COR-L47 (cell line): ENCODE measurements at places on chromosomes 12 and 14.

DNA sequence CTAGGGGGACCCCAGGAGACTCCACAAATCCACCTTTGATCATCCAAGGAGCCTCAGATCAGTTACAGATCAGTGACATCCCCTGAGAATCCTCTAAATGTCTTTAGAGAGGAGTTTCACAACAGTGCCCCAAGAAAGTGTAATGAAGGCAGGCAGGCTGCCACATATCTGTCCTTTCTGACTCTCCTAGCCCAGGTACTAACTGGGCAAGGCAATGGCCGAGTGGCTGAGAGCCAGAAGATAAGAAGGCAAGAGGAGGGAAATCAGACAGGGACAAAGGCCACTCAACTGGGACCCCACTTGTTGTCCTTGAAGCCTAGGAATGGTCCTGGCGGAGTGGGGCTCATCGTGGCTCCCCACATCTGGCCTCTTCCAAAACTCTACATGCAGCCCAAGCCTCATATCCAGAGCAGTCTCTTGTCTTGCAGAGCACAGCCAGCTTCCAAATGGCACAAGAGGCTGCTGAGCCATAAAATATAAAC is 11.6 kb downstream of the ACTN1 start:
- no peak for DNase-seq

GRCh38 chr14:40417777-40418401 is 985.7 kb upstream of the FBXO33 start:
- peak; percentile 34 for DNase-seq

- DNase-seq = peak; percentile 73
These were observed 783 bp downstream of the CORO1C start for GRCh38 chr12:108730365-108731104.

- DNase-seq = no peak
These were observed 107.1 kb upstream of the USP44 start for GRCh38 chr12:95658386-95658785.

- no peak for DNase-seq
These were observed 30.5 kb downstream of the SLC24A4 start for GRCh38 chr14:92353447-92353846.

- no peak for DNase-seq
These were observed 130.9 kb upstream of the USP15 start for GRCh38 chr12:62129291-62129690.

GRCh38 chr14:65193916-65194590 is 91.7 kb upstream of the MAX start:
- no peak for DNase-seq

DNA sequence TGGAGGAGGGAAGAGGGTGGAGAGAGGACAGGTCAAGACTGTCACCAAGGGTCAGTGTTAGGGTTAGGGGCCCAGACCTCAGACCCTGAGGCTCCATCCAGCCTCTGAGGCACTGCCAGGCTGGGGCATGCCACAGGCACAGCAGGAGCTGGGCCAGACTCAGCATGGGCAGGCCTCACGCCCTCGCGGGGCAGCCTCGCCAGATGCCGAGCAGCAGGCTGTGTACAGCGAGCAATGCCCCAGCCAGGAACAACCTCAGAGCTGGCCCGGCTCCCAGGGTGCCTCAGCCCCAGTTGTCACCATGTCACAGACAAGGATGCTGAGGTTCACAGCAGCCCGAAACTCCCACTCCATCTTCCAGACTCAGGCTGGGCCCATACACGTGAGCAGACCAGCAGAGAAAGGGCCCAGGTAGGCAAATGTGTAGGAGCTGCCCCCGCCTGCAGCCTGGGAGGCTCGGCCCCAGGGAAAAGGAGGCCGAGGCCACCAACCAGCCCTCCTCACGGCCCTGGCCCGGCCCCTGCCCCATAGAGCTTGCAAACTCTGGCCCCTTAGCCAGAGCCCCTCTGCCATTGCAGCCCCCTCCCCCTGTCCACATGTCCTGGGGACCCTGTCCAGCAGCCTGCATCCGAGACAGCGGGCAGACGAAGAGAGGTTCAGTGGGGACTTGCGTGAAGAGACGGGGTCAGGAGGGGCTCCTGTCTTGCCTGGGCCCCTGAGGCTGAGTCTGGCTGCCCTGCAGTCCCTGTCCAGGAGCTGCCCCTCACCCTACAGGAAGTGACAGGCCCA is 7.5 kb downstream of the C14orf180 start:
- peak; percentile 37 for DNase-seq

- DNase-seq = no peak
These were observed 11.3 kb downstream of the ACOT6 start for GRCh38 chr14:73623504-73624054.

DNA sequence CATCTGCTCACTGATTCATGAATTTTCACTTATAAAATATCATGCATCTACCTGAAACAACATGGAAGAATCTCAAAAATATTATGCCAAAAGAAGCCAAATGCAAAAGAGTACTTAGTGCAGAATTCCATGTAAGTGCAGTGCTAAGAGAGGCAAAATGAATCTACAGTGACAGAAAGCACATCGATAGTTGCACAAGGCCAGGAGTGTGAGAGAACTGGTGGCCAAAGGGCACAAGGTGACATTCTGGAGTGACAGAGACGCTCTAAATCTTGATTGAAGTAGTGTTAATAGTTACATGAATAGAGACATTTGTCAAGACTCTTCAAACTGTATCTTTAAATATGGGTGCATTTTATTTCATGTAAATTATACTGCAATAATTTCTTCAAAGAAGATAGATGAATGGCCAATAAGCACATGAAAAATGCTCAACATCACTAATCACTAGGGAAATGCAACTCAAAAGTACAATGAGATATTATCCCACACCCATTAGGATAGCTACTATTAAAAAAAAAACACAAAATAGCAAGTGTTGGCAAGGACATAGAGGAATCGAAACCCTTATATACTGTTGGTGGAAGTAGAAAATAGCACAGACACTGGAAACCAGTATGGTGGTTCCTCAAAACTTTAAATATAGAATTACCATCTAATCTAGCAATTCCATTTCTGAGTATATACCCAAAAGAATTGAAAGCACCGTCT is 71.7 kb upstream of the KICS2 start:
- DNase-seq = no peak

DNA sequence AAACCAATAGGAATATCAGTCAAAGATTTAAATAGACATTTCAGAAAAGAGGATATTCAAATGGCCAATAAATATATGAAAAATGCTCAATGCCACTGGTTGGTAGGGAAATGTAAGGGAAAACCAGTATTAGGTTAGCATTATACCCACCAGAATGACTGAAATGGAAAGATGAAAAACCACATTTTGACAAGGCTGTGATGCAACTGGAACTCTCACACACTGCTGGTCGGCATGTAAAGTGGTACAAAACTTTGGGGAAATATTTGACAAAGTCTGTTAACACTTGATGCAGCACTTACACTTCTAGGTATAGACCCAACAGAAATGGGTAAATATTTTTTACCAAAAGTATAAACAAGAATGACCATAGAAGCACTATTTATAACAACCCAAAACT is 163.2 kb upstream of the C14orf180 start:
- no peak for DNase-seq

- no peak for DNase-seq
These were observed 50.4 kb upstream of the RIN3 start for GRCh38 chr14:92463141-92463540.

DNA sequence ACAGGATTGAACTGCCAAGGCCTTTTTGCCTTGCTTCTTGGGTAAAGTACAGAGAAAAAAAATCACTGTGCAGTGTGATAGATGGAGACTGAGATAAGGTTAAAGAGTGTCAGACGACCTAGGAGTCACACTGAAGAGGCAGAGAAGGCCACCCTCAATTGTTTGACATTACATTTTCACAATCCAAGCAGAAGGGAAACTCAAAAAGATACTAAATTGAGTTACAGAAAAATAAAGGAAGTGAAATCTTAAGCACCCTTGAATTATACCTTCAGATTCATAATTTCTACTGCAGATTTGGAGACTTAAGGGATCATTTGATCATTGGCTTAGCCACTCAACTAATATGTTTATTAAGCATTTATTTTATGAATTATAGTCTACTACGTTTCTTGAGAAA is 97.1 kb downstream of the MYF5 start:
- DNase-seq = no peak

- no peak for DNase-seq
These were observed 34.6 kb downstream of the CKB start for GRCh38 chr14:103488071-103488470.

- DNase-seq = no peak
These were observed 25.9 kb upstream of the LTA4H start for GRCh38 chr12:96061323-96061722.

GRCh38 chr12:77894556-77894955 is 63.9 kb downstream of the NAV3 start:
- DNase-seq = no peak

DNA sequence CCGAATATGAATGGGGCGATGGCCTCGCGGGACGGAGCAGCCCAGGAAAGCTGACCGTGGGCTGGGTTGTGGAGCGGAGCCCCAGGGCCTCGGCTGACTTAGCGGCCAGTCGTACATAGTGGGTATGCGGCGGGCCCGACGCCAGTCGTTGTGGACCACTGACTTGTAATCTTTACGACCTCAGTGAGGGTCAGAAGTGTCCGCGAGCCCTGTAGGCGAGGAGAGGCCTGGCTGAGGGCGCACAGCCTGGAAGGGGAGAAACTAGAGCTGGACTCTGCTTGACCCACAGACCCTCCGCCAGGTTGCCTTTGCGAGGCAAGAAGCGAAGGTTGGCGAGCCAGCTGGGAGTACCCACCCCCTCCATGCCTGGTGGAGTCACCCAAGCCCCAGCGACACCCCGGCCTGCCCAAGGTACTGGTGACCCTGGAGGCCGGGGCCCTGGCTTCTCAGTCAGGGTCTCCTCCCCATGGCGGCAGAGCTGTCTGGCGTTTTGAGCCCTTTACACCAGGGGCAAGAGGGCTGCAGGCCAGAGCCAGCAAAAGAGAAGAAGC is 15.6 kb upstream of the DYNC1H1 start:
- DNase-seq = no peak

DNA sequence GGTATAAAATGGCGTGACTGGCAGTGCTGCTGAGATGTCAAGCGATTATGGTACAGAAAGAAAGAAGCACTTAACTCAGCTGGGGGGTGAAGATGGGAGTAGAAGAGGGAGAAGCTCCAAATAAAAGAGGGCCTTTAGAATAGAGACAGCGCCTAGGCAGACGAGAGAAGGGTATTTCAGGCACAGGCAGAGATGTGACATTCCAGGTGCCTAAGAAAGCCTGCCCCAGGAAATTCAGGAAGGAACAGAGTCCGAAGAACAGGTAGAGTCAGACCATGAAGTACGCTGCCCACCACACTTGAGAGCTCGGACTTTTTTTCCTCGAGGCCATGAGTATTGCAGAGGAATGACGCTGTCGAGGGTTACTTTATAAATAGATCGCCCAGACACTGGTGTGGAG is 170.9 kb upstream of the ATF7IP start:
- no peak for DNase-seq

DNA sequence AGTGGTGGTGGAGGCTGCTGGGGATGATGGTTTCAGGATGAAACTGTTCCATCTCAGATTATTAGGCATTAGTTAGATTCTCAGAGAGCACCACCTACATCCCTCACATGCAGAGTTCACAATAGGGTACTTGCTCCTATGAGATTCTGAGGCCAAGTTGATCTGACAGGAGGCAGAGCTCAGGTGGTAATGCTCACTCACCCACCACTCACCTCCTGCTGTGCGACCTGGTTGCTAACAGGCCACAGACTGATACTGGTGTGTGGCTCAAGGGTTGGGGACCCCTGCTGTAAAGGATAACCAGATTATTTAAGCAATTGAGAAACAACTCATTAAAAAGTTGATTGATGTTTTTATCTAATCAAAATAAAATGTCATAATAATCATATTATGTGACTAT is 248.5 kb downstream of the RERGL start:
- DNase-seq = no peak

- no peak for DNase-seq
These were observed 36.6 kb downstream of the SUPT16H start for GRCh38 chr14:21347201-21347600.

DNA sequence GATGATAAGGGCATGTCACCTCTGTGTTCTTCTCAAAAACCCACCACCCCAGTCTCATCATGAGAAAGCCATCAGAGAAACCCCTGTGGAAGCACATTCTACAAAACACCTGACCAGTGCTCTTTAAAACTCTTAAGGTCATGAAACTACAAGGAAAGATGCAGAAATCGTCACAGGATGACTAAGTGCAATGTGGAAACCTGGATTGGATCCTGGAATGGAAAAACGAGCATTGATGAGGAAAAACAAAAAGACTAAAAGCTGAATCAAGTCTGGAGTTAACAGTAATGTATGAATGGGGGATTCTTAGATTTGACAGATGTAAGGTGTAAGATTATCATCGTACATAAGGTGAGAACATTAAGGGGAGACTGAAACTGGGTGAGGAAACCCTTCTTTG is 211.0 kb downstream of the TBX5 start:
- DNase-seq = no peak

DNA sequence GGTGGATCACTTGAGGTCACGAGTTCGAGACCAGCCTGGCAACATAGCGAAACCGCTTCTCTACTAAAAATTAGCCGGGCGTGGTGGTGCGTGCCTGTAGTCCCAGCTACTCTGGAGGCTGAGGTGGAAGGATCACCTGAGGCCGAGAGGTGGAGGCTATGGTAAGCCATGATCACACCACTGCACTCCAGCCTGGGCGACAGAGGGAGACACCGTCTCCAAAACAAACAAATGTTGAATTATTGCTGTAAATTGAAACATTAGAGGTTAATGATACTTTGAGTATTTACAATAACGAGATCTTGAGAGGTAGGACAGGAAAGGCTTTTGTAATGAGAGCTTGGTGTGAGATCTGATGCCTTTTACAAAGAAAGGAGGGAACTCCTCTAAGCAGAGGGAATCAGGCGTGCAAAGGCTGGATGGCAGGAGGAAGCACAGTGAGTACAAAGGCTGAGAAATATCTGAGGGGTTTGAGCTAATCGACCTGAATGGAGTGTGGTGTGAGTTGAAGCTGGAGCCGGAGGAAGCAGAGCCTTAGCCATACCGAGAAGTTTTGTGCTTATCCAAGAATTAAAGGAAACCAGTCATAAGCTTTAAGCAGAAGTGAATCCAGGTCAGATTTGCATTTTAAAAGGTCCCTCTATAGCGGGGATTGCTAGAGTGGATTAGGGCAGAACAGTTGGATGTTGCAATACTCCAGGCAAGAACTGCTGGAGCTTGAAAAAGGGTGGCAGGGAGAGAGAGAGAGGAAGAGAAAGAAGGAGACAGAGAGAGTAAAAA is 1.1 kb downstream of the RHNO1 start:
- DNase-seq = no peak

DNA sequence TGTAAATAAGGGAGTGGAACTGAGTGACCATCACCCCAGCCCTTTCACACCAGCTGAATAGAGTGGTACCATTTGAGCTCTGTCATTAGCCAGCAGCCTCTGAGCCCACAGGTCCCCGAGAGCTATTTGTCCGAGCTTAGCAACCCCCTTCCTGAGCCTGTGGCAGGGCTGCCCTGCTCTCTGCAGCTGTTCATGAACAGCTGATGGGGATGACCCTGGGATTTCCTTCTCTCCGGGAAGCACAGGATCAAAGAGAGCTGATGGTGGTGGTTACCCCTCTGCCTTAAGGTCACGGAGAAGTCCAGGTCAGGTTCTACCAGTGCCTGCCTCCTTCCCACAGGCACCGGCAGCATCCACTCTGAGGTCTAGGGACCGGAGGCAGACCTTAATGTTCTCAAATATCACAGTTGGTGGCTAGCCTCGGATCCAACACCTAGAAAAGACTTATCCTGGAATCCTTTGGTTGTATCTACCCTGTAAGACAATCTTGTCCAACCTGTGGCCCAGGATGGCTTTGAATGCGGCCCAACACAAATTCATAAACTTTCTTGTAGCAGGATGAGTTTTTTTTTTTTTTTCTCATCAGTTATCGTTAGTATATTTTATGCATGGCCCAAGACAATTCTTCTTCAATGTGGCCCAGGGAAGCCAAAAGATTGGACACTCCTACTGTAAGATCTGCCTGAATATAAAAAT is 81.1 kb downstream of the ESRRB start:
- no peak for DNase-seq
